Osteocyte (in vitro differentiated cells): ENCODE measurements at places on chromosomes 5 and 9. TPM values are rescaled to one million over a fixed set of nuclear protein-coding genes. Genes with fewer than 3 reads are reported as not detected.

The GARNL3 gene
- total RNA-seq, result 5.3 and 6.0 TPM in 2 replicates

The GFI1B gene
- not detected in 2 replicates for total RNA-seq

The SHC3 gene
- total RNA-seq, result 0.05 and 0.21 TPM in 2 replicates

The UGT3A2 gene
- total RNA-seq, result not detected in 2 replicates

The RIOK2 gene
- 23.4 and 33.7 TPM in 2 replicates for total RNA-seq

The PCDHB11 gene
- 1.9 and 2.4 TPM in 2 replicates for total RNA-seq

GRCh38 chr9:78572266-78572665 lies 275.3 kb downstream of the PSAT1 start:
- H3K27me3 ChIP-seq, result no peaks in the 10 kb centered on the region
- H3K27ac ChIP-seq, result no peak overlapping the region
- DNase-seq, result no peak
- H3K4me3 ChIP-seq, result no peak overlapping the region
- H3K4me1 ChIP-seq, result peaks cover 18% of the 10 kb centered on the region
- H3K36me3 ChIP-seq, result no peaks in the 10 kb centered on the region

DNA sequence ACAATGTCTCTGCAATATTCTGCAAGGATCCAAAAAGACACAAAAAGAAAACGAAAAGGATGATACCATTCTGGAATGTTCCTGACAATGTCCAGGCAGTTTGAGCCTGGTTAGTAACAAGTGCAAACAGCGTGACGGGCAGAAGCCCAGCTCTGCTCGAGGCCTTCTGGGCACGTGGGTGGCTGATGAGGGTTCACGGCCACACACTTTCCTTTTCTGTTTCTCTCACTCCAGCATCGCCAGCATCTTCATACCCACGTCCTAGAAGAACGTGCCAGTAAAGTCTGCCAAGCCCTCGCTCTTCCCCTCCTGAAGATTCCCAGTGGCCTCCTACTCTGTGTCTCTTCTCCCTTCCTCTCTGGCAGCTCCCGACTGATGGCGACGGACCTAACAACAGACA lies 36.7 kb downstream of the COL23A1 start:
- no peaks in the 10 kb centered on the region for H3K4me1 ChIP-seq
- H3K36me3 ChIP-seq, result no peaks in the 10 kb centered on the region
- no peaks in the 10 kb centered on the region for H3K27me3 ChIP-seq
- H3K27ac ChIP-seq, result no peak overlapping the region
- DNase-seq, result no peak

DNA sequence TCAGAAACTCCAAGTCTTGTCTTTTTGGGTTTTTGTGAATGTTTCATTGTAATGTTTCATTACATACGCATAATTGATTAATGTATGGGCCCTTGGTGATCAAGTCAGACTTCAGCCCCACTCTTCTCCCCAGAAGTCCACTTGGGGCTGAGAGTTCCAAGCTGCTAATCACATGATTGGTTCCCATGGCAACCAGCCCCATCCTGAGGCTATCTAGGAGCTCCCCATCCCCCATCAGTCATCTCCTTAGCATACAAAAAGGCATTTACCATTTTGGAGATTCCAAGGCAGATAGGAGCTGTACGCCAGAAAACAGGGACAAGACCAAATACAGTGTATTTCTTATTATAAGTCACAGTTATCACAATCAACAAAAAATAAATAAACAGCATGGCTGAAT lies 22.9 kb upstream of the SYK start:
- H3K27ac ChIP-seq, result no peak overlapping the region
- H3K4me3 ChIP-seq, result no peak overlapping the region
- no peak for DNase-seq
- H3K27me3 ChIP-seq, result peaks cover 16% of the 10 kb centered on the region

DNA sequence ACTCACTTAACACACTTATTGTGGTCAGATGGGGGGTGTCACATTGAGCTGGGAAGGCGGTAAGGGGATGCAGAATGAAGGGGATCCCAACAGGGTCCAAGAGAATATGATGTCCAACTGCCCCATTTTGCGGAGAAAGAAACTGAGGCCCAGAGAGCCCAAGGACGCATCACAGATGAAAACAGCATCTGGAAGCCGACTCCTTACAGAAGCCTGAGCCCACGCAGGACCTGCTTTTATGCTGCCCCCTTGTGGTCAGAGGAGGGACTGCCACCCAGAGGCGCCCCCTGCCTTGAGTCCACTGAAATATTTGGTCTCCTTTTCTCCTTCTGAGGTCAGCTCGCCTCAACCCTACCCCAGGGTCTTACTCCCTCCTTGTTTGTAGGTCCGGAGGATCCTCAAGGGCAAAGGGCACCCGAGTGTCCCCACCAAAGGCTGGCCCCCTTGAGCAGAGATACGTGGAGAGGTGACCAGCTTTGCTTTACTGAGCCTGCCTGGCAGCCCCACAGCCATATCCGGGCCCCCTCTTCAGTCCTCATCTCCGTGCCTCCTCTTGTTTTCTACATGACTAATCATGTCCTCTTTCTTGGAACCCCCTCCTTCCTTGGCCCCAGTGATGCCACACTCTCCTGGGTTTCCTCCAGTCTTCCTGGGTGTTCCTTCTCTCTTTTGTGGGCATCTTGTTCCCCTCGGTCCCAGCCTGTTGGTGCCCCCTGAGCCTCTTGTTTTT lies 30.0 kb upstream of the TTLL11 start:
- no peak overlapping the region for H3K27ac ChIP-seq

DNA sequence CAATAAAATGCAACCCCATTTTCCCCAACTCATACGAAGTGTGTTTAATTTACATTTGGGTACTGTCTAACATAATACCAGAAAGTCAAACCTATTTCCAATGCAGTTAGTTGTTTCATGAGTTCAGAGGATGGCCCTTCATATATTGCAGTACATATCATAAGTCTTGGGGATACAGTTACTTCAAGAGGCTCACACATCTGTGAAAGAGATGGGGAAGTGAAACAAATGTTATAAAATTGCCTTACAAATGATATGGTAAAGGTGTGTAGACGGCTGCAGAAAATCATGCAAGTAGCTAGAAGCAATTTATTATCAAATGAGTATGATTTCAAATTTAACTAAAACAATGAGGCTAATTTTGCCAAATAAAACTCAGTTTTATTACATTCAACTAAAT lies 219.0 kb upstream of the CDH12 start:
- no peak for DNase-seq
- H3K27ac ChIP-seq, result no peak overlapping the region
- peaks cover 7% of the 10 kb centered on the region for H3K27me3 ChIP-seq
- no peaks in the 10 kb centered on the region for H3K36me3 ChIP-seq

DNA sequence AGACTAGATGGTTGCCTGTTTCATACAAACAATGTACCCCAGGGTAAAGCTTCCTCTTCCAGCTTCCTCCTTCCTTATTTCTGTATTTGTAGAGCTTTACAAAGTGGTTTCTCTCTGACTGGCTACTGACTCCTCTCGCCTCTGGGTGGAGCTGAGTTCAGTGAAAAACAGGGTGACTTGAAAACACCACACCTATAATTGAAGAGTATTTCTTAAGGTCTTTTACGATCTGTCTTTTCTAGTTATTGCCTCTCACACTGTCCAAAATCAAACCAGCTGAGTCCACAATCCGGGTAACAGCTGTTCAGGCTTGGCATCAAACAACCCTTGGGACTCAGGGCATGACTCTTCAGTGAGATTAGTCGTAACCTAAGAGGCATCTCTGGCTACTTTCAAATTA lies 200.4 kb downstream of the ARRDC3 start:
- no peaks in the 10 kb centered on the region for H3K27me3 ChIP-seq
- no peak overlapping the region for H3K27ac ChIP-seq
- H3K4me1 ChIP-seq, result peaks cover 15% of the 10 kb centered on the region
- H3K4me3 ChIP-seq, result no peak overlapping the region
- no peak for DNase-seq
